ENCODE measurements at places on chromosomes 4 and X. TPM values are rescaled to one million over a fixed set of nuclear protein-coding genes. Genes with fewer than 3 reads are reported as not detected.

FAM156B gene
- total RNA-seq: 26.6 TPM

GRCh38 chr4:136713140-136713539, 819.2 kb downstream of the PCDH18 start:
- DNase-seq: no peak

SPACA5 gene
- not detected for total RNA-seq

SPANXA2 gene
- total RNA-seq: not detected

GRCh38 chrX:145923376-145923775, 105.7 kb downstream of the SLITRK2 start:
- no peak for DNase-seq

- DNase-seq: no peak
Measured at GRCh38 chr4:8330821-8331574, 61.4 kb downstream of the HTRA3 start.

DNA sequence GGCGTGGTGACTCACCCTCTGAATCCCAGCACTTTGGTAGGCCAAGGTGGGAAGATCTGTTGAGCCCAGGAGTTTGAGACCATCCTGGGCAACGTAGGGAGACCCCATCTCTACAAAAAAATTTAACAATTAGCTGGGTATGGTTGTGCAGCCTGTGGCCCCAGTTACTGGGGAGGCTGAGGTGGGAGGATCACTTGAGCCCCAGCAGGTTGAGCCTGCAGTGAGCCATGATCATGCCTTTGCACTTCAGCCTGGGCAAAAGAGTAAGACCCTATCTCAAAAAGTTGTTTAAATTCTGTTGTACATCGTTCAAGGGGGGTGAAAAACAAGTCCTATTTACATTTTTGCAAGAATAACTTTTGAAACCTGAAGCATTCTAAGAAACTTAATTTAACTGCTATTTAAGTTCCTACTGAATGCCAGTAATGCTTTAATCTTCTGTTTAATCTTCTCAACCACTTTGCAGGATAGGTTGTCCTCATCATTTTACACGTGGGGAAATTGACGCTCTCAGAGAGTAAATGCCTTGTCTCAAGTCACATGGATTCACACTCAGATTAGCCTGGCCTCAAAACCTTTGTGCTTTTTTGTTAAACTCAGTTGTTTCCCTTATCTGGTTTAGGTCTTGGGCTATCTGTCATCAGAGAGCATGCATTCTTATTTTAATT, 7.0 kb downstream of the STAG2 start:
- DNase-seq: no peak

PLK4 gene
- total RNA-seq: 8.3 TPM

DNA sequence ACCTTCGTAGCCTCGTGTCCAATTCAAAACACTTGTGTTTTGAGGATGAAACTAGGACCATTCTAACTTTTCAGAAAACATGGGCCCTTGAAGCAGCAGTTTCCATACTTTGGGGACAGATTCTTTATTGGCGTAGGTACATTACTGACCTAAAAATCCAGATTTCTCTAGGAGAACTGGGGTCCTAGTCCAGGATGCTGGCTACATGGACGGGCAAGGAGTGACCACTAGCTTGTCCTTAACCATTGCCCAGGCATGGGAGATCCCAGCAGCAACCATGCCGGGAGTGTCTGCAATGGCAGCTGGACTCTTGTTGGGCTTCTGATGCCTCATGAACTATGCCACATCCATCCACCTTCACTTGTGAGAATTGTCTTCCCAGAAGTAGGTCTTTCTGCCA, 62.2 kb upstream of the WDR1 start:
- no peak for DNase-seq

TRO gene
- total RNA-seq: 1.4 TPM

- DNase-seq: no peak
Measured at GRCh38 chrX:115560978-115561604, at the start of gene PLS3. TSS of gene PLS3 (plus strand) at chrX:115561174. CDS start at chrX:115610251, 49,077 bp downstream.

GRCh38 chrX:56368962-56369361, 136.8 kb downstream of the KLF8 start:
- no peak for DNase-seq

- DNase-seq: no peak
Measured at GRCh38 chrX:109155161-109155560, 326.7 kb downstream of the GUCY2F start.

GRCh38 chrX:130556951-130557350, 155.2 kb downstream of the RBMX2 start:
- no peak for DNase-seq

DNA sequence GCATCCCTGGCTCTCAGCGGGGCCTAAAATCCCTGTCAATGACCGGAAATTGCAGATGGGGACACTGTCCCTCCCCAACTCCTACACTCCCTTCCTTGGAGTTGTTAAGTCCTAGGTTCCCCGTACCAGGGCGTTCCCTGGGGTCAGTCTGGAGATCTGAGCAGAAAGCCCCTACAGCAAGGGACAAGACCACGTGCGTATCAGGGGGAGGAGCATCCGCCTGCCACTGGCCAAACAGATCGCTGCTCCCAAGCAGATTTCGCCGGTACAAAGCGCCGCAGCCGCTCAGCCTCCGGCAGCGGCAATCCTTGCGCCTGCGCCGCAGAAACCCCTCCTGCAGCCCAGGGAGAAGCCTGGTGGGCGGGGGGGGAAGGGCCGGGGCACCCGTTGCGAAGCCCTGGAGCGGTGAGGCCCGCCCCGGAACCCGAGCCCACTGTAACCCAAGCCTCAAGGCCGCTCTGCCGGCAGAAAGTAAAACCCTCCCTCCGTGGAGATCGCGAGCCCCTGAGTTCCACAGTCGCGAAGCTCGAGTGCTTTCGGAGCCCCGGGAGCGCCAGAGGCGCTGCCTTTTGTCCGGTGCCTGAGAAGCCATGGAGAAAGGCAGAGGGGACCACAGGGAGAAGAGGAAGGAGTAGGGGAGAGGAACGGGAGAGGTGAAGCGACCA, 2.7 kb downstream of the CRMP1 start:
- no peak for DNase-seq

EOLA1 gene
- 11.9 TPM for total RNA-seq

TTC29 gene
- total RNA-seq: not detected

TMEM255A gene
- not detected for total RNA-seq

DNA sequence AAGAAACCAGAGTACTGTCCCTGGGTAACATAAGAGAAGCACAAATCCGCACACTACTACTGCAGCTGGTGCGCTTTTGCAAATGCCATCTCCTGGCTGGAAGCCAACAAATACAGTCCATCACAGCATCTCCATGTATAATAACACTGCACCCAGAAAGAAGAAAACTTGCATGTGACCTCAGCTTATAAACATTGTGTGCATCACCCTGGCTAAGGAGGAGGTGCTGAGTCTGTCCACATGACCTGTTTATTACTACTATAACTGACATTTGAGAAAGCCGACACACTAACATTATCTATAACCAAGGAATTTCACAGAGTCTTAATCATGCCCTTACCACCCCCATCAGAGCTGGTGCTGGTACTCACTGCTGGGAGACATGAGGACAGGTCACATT, 516.8 kb downstream of the CFAP47 start:
- DNase-seq: no peak

ATP8A1 gene
- 71.0 TPM for total RNA-seq

DNA sequence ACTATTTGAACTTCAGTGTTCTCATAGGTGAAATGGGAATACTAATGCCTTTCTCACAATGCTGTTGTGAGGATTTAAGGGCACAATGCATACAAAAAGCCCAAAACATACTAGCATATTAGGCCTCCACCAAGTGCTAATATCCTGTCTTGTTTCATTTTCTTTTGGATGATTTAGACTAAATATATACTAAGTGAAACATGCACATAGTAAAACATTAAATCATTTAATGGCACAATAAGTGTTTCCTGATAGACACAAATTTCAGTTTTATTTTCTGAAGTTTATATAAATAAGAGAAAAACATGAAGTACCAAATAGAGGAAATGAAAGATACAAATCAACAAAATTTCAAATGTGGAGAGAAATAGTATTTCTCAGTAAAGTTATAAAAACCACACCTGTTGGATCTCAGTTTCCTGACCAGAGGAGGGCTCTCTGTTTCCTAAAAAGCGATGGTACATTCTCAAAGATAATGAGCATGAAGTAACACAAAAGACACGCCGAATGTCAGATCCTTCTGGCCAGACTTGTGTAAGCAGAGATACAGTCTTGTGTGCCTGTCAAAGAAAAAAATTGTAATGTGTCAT, 25.1 kb downstream of the DDX60 start:
- DNase-seq: no peak

- no peak for DNase-seq
Measured at GRCh38 chr4:173763389-173763788, 233.4 kb upstream of the HAND2 start.

DNA sequence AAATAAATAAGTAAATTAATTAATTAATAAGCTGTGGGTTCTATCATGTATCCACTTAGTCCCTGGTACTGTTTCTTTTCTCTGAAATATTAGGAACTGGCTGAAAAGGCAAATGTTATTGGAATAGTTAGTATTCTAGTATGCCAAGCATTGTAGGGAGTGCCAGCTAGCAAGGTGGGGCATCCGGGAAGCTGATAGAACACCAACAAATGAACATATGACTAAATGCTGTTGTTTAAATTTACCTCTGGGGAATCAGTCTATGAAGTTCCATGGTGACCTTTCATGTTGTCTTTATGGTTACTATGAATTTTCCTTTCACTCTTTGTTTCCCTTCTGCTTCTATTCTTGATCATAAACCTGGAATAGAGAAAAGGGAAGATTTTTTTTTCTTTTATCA, 32.7 kb downstream of the NUDT6 start:
- no peak for DNase-seq

KLHL34 gene
- 5.1 TPM for total RNA-seq

SNCA gene
- total RNA-seq: 9.1 TPM

GRCh38 chrX:97895751-97896150, 1012.0 kb downstream of the RPA4 start:
- DNase-seq: no peak

GRCh38 chr4:40099010-40099409, 42.4 kb downstream of the N4BP2 start:
- DNase-seq: no peak

KCND1 gene
- 1.6 TPM for total RNA-seq

- no peak for DNase-seq
Measured at GRCh38 chr4:61772126-61772525, 572.0 kb downstream of the ADGRL3 start.

NUP62CL gene
- not detected for total RNA-seq

NXF2 gene
- not detected for total RNA-seq

- no peak for DNase-seq
Measured at GRCh38 chr4:149747646-149748045, 68.0 kb downstream of the IQCM start.

DNA sequence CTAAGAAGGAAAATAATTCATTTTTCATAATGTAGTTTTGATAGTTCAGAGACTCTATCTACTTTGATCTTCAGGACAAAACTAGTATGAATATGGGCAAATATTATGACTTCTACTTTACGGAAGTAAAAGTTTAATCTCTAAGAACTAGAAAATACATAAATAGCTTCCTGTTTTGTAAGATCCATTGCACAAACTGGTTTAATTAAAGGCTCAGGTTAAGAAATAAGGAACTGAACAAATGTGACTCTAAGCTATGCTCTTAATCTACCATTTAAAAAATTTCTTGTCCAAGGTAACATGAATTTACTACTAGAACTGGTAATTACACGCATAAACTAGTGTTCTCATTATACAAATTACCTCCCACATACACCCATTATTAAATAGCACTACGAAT, 360.6 kb downstream of the INPP4B start:
- no peak for DNase-seq

- no peak for DNase-seq
Measured at GRCh38 chrX:85223359-85223758, 20.2 kb downstream of the SATL1 start.

ASMT gene
- total RNA-seq: not detected

GRCh38 chr4:126735294-126736132, 897.2 kb upstream of the INTU start:
- DNase-seq: no peak

GLRA2 gene
- total RNA-seq: not detected

DNA sequence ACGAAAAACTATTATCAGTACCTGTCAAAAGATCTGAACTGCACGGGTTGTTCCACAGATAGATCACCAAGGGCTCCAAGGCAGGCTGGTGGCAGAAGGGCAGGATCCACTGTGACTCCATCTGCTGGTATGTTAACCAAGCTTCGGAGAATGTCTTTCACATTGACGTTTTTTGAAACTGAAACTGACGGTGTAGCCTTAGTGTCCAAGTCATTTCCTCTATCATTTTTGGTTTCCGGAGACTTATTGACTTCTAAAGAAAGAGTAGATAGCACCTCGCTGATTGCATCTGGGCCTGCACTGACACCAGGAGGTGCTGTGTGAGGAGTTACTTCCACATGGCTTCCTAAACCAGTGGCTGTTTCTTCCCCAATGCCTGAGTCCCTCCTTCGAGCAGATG, 186.9 kb downstream of the LRBA start:
- peak; percentile 77 for DNase-seq
